H4 (cell line): ENCODE measurements at places on chromosomes 2 and 18. TPM values are rescaled to one million over a fixed set of nuclear protein-coding genes. Genes with fewer than 3 reads are reported as not detected.

EDAR gene
- not detected in 2 replicates for total RNA-seq

SPEG gene
- 2.5 and 3.7 TPM in 2 replicates for total RNA-seq

ABCG5 gene
- total RNA-seq: not detected in 2 replicates

- DNase-seq: no peak
Measured at GRCh38 chr2:240209493-240209892, 69.0 kb upstream of the OTOS start.

GRCh38 chr2:112794841-112795240 lies 10.5 kb upstream of the IL1A start:
- no peak for DNase-seq

GRCh38 chr2:182647499-182647787 lies 68.6 kb upstream of the DNAJC10 start:
- DNase-seq: no peak

DNA sequence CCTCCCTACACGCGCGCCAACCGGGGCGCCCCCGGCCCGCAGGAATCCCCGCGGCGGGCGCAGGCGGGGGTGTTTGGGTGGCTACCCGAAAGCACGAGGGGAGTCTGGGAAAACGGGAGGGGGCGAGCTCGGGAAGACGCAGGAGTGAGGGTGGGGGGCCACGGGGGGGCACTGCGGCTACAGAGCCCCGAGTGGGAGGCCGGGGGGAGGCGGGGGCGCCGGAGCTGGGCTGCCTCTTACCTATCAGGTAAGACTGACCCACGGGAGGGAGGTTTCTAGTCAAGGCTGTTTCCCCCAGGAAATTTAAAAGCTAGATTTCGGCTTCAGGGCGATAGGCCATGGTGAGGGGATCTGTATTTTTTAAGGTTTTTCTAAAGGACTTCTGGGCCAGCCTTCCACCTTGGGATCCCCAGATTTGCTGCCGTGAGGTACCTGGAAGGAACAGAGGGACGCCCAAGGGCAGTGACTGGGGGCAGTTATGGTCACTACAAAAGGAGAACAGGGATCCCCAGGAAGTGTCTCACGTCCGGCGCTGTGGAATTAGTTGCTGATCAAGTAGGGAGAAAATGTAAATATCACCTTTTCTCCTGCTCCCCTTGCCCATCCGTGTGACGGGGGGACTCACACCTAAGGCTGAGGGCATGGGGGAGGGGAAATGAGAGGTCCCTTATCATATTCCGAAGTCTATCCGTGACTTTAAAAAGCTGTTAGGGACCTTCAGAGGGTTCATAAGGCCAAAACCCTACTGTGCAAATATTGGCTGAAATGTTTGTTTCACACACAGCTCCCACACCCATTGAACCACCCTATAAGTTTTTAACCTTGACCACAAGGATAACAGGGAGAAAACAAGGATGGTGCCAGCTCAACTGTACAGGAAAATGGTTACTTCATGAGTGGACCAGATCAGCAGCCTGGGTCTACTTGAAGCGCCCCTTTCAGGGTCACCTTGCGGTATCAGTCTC lies 638 bp upstream of the IRS1 start:
- no peak for DNase-seq

DNA sequence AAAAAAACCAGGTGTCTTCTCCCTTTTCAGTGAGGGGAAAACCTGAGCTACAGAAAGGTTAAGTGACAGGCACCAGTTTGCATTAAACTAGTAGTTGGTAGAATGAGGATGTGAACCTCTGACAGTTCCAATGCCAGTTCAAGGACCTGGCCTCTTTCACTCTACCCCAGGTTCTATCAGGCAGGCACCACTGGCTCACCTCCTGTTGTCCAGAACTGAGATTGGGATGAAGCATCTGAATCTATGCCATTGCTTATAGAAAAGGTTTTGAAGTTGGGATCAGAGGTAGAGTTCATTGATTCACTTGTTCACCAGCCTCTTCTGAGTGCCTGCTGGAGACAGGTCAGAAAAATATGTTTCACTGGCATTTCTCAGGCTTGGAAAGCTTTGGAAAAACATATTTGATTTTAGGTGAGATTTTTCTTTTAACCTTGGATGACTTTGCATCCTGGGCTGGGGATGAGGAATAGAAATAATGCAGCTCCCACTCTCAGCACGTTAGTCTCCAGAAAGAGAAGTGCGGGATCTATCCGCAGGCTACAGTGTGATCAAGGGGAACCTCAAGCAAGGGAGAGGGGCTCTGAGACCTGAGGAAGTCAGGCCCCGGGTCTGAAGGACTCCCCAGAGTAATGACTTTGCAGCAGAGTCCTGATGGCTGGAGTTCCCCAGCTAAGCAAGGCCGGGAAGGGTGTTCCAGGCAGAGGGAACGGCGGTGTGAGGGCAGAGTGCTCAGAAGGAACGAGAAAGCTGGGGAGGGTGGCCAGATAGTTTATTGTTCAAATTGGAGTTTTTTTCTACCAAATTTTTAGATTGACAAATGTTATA lies 250.3 kb downstream of the MYCN start:
- no peak for DNase-seq

DNA sequence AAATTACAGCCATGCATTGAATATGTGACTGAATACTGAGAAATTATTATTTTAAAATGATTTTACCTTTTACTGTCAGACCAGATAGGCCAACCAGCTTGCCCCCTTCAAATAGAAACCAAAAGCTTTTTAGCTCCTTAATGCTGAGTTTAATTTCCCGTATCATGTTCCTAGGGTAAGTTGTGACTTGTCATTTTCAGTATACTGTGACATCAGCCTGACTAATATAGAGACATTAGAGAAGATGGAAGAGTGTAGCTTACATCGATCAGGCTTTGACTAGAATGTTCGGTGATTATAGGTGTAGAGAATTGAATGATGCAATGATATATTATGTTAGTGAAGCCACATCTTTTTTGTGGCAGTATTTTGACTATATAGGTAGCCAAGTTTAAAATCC lies 50.6 kb upstream of the ZEB2 start:
- DNase-seq: no peak

DNA sequence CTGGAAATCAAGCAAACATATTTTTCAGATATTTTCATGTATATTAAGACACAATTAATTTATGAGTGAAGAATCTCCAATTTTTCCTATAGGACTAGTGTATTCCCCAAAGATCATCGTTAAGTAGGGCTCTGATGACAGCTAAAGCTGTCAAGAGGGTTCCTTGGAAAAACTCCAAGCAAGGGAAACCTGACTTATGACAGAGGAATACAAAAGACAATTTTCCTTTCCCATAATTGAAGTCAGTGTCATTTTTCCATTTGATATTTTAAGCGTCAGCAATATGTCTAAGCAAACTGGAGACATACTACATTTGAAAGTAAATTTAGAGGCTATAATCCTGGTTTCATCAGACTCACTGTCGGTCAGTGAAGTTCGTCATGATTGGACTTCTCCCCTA lies 36.1 kb downstream of the RIT2 start:
- DNase-seq: no peak
